ACHN (cell line): ENCODE measurements at places on chromosomes 3 and 15.

- DNase-seq, result peak; percentile 15
Observed at GRCh38 chr15:92949604-92950249, 49.6 kb downstream of the CHD2 start.

- DNase-seq, result no peak
Observed at GRCh38 chr15:69926721-69927120, 171.0 kb downstream of the TLE3 start.

GRCh38 chr3:46406788-46407611 is at the start of the genes CCR5AS and CCRL2:
TSS of gene CCR5AS (minus strand) at chr3:46407066.
TSS of gene CCRL2 (plus strand) at chr3:46407259. CDS start at chr3:46408080, 821 bp downstream.
- DNase-seq, result no peak

GRCh38 chr3:153848702-153849101 is 272.5 kb upstream of the ARHGEF26 start:
- DNase-seq, result no peak

GRCh38 chr3:3631114-3631513 is 168.1 kb upstream of the LRRN1 start:
- no peak for DNase-seq

- DNase-seq, result no peak
Observed at GRCh38 chr15:76823890-76824289, 81.2 kb downstream of the SCAPER start.

GRCh38 chr15:90038632-90039095 is 37.5 kb downstream of the ZNF710 start:
- no peak for DNase-seq

GRCh38 chr3:115330430-115330829 is 183.3 kb upstream of the ZBTB20 start:
- DNase-seq, result no peak

DNA sequence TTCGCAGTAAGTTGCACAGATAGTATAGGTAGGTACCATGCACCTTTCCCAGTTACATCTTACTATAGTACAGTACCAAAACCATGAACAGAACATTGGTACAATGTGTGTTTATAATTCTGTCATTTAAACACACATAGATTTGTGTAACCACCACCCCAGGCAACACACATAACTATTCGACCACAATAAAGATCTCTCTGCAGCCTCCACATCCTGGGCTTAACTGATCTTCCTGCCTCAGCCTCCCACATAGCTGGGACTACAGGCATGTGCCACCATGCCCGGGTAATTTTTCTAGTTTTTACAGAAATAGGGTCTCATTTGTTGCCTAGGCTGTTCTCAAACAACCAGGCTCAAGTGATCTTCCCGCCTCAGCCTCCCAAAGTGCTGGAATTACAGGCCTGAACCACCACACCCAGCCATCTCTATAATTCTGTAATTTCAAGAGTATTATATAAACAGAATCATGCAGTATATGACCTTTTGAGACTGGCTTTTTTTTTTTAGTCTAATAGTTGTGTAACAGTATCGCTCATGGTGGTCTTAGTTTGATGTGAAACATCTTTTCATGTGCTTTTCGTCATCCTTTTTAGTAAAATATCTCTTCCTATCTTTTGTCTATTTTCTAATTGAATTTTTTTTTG is 13.3 kb upstream of the TMF1 start:
- DNase-seq, result no peak

GRCh38 chr15:64699751-64700388 is 75.5 kb downstream of the RBPMS2 start:
- no peak for DNase-seq

DNA sequence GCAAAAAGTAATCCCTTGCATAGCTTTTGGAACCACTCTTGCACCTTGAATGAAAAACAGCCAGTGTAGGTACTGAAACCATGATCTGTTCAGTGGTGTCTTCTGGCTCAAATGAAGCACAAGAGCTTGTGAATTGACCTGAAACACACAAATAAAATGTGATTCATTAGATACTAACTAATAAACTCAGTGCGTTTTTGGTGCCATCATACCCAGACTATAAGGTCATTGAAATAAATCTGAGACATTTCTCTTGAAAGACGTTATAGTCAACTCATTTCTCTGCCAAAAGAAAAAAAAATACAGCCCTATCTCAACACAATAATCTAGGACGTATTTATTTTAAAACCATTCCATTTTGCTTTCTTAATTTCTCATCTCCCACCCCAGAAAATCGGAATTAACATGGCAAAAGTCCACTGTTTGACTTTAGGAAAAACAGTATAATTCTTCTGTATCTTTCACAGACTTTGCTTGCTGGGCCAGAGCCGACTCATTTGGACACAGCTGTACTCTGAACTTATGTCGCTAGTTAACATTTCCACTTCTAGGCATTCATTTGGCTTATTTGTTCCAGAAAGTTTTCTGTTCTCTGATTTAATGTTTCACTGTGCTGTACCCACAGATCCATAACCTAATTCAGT is 284.9 kb upstream of the TBL1XR1 start:
- no peak for DNase-seq

DNA sequence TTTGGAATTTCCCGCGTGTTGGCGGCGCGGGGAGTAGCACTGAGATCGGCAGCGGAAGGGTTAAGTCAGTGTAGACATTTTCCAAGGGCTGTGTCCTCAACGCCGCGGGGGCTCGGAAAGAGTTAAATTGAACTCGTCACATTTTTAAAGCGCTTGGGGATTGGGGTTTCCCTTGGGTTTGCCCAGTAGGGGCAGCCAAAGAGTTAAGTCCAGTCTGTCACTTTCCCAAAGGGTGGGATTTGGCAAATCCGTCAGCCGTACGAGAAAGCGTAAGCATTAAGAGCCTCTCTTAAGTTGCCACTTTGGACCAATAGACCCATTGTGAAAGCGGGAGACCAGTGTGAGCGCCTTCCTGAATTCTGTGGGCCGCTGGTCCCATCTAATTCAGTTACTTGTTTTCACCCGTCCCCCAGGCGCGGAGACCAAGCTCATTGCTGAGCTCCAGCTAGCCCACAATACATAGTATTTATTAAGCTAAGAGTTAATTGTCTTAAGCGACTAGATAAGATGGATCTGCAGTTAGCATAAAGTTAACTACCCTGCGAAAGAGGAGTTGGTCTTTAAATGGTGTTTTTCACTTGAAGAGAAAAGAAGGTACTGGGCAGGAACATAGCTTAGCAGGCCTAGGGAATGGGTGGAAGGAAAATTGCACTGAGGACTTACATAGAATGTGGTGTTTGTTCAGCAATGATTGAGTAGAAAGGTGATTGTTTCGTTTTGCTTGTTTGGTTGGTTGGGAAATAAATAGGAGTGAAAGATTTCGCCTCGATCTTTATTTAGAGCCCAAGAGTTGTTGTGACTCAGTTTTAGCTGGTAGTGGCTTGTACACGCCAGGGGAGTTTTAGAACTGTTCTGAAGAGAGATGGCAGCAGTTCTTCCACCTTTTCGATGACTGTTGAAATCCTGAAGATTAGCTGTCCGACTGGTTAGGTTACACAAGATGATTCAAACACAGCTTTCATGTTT is 932 bp downstream of the ARL8B start:
- DNase-seq, result peak; percentile 45

DNA sequence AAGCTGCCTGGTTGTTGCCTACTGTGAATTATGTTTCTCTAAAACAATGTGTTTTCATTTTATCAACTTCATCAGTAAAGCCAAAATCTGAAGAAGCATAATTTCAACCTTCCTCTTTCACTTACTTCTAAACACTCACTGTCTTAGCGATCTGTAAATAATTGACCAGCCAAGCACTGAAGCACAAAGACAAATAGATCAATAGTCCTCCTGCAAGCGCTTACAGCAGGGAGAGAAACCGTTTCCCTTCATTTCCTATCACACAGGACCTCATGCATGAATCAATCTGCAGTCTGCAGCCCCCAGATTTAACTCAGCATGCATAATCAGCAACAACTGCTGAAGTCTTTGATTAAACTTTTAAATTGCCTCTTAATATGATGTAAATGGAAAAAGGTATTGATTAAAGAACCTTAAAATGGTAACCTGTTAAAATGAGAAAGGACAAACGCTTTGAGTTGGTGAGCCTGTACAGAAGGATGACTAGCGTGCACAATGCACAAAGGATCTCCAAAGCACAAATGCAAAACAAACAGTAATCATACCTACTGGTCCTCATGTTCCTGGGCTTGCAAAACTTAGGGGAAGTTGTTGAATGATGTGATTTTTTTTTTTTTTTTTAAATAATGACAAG is 370.2 kb upstream of the ZNF385D start:
- DNase-seq, result no peak

- DNase-seq, result no peak
Observed at GRCh38 chr3:51955175-51955892, at the start of gene GPR62. TSS of gene GPR62 (plus strand) at chr3:51955381. CDS start at chr3:51955653, 272 bp downstream.

DNA sequence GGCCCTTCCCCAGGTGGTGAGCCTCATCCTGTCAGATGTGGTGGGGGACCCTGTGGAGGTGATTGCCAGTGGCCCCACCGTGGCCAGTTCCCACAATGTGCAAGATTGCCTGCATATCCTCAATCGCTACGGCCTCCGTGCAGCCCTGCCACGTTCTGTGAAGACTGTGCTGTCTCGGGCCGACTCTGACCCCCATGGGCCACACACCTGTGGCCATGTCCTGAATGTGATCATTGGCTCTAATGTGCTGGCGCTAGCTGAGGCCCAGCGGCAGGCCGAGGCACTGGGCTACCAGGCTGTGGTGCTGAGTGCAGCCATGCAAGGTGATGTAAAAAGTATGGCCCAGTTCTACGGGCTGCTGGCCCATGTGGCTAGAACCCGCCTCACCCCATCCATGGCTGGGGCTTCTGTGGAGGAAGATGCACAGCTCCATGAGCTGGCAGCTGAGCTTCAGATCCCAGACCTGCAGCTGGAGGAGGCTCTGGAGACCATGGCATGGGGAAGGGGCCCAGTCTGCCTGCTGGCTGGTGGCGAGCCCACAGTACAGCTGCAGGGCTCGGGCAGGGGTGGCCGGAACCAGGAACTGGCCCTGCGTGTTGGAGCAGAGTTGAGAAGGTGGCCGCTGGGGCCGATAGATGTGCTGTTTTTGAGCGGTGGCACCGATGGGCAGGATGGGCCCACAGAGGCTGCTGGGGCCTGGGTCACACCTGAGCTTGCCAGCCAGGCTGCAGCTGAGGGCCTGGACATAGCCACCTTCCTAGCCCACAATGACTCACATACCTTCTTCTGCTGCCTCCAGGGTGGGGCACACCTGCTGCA is 4.8 kb downstream of the GLYCTK start:
- DNase-seq, result no peak

DNA sequence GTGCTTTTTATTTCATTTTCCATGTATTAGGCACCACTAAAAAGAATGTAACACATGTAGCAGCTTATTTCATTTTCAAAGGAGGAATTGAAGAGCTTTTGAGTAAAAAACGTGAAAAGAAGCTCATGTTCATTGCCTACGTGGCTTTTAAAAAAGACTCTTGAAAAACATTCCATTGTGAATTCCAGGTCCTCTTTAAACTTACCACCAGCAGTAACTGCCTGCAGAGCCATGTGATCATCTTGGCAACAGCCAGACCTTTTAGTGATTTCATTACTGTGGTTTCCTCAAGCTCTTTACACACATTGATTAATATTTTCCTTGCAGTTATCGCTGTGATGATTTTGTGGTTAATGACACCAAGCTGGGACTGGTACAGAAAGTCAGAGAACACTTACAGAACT is 43.8 kb upstream of the FBXL22 start:
- peak; percentile 94 for DNase-seq

DNA sequence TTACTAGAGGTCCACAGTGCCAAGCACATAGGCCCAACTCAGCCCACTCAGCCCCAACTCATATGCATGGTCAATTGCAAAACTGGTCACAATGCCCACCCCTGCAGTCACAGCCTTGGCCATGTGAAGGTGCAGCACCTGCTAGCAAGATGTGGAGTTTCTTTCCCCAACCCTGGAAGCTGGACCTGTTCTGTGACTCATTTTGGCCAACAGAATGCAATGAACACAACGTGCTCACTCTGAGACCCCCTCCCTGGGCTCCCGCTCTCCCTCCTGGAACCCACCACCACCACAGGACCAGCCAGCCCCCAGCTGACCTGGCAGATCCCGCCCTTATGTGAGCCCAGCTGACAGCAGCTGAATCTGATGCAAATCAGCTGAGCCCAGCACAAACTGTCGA is 34.4 kb downstream of the ALDH1L1 start:
- no peak for DNase-seq

- DNase-seq, result no peak
Observed at GRCh38 chr3:19937459-19938294, 3.7 kb upstream of the EFHB start.

DNA sequence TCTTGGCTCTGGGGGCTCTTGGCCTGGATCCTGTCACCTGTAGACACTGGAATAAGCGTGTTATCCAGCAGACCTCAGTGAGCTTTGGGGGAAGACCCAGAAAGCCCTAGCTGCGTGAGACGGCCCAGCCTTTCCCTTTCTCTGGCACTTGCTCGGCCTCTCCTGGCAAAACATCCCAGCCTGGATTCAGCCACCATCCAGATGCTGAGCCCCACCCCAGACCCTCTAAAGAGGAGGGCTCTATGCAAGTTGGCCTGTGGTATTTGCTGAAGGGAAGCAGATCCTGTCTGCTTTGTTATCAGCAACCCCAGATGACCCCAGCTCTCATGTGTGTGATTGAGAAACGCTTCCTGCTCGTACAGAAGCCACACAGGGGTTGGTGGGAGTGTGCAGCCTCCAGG is 267.2 kb downstream of the FAM43A start:
- no peak for DNase-seq

DNA sequence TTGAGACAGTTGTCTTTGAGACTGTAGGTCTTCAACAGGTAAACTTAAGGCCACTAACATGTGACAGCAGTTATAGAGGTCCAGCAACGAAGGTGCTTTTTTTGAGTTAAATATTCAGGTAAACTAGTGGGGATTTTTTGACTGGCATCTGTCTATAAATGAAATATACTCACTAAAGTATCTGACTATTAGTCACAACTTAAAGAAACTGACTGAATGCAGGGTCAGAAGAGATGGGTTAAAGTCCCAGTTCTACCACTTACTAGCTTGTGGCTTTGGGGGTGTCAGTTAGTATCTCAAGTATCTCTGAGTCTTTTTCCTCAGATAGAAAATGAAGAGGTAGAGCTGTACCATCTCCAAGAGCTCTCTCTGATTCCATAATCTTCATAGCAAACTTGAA is 18.0 kb downstream of the MIX23 start:
- no peak for DNase-seq

DNA sequence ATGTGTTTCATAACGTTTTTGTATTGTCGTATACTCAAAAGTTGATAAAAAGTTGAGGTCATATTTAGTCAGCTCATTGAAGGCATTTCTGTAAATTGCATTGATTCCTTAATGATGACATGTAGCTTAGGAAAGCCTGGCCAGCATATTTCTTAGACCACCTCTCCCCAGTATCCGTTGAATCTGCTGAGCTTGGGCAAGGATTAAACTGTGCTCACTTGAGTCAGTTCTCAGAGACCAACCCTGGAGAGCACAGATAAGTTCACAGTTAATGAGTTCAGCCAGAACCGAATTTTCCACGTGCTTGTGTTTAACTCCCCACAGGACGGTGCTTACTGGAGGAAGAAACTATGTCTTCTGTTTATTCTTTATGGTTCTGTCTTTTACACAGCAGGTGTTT is 132.7 kb downstream of the SLC25A26 start:
- DNase-seq, result no peak

DNA sequence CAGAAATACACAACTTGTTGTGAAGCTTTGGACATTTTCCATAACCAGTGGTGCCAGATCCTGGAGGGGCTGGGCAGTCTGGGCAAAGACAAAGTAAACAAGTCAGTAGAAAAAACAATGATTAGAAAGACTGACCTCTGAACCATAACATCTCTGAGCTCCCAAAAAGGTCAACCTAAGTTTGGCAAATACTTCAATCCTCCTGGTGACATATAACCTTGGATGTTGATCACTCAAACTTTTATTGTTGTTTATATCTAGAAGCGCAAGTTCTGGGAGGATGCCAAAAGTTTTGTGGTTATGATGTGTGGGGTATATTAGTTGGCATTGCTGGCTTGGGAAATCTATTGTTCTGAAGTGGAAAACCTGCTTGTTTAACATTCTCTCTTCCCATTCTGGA is 257.7 kb downstream of the DIPK2A start:
- DNase-seq, result no peak
